ENCODE measurements at places on chromosomes 11 and 22. TPM values are rescaled to one million over a fixed set of nuclear protein-coding genes. Genes with fewer than 3 reads are reported as not detected.
A peak's percentile ranks its signal among the peaks of the same experiment; 100 is the strongest.

DNA sequence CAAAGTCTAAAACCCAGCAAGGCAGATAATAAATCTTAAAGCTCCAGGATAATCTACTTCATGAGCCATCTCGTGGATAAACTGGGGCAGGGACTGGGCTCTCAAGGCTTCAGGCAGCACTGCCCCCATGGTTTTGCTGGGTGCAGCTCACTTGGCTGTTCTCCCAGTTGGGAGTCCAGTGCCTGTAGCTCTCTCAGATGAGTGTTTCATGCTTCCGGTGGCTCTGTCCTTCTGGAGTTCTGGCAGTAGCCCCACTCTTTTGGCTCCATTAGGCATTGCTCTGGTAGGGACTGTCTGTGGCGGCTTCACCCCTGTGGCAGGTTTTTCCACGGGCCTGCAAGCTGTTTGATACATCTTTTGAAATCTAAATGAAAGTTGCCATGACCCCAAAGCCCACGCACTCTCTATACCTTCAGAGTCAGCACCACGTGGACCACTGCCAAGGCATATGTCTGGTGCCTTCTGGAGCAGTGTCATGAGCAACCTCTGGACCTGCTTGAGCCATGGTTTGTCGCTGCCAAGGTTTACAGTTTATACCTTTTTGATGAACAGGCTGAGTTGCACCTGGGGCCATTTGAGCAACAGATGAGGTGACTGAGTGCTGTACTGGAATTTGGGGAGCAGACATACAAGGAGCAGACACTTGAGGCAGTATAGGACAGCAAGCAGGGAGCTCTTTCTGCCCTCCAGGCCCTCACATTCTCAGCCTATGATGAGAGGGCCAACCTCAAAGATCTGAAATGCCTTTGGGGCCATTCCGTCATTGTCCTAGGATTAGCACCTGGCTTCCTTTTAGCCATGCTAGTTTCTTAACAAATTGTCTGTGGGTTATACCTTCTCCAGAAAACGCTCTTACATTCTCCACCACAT, 48.6 kb downstream of the MTNR1B start:
- H3K27ac ChIP-seq: no peak overlapping the region
- no peaks in the 10 kb centered on the region for H3K27me3 ChIP-seq
- H3K4me1 ChIP-seq: peaks cover 8% of the 10 kb centered on the region

DNA sequence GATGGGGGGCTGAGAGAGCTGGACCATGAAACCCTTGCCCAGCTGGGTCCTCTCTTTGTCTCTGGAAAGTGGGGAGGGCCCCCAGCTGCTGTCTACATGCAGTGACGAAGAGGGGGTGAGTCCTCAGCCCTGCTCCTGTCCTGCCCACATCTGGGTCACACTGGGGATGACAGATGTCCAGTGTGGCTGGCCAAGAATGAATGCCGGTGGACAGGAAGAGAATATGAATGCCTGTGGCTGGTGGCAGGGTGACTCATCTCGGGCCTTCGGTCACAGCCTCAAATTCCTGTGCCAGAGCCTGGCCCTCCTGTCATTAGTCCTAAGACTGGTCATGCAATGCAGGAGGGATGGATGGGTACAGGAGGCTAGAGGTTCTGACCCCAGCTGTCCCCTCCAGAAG, 2.2 kb upstream of the PNPLA3 start:
- peaks cover 13% of the 10 kb centered on the region for H3K27me3 ChIP-seq
- H3K36me3 ChIP-seq: no peaks in the 10 kb centered on the region
- H3K4me3 ChIP-seq: no peak overlapping the region
- no peak overlapping the region for H3K27ac ChIP-seq
- H3K4me1 ChIP-seq: peaks cover 44% of the 10 kb centered on the region
- no peak for DNase-seq

- no peaks in the 10 kb centered on the region for H3K36me3 ChIP-seq
- H3K4me3 ChIP-seq: no peak overlapping the region
- H3K27me3 ChIP-seq: no peaks in the 10 kb centered on the region
- no peak for DNase-seq
- H3K4me1 ChIP-seq: no peaks in the 10 kb centered on the region
Observed at GRCh38 chr22:41753984-41754383, 46.5 kb upstream of the CCDC134 start.

- H3K4me3 ChIP-seq: no peak overlapping the region
- H3K4me1 ChIP-seq: no peaks in the 10 kb centered on the region
- H3K27me3 ChIP-seq: no peaks in the 10 kb centered on the region
- DNase-seq: no peak
Observed at GRCh38 chr11:111088847-111089355, 156.6 kb upstream of the POU2AF2 start.

DEUP1 gene
- not detected for total RNA-seq

SLC22A25 gene
- not detected for total RNA-seq

MYRF gene
- total RNA-seq: 0.24 TPM

DNA sequence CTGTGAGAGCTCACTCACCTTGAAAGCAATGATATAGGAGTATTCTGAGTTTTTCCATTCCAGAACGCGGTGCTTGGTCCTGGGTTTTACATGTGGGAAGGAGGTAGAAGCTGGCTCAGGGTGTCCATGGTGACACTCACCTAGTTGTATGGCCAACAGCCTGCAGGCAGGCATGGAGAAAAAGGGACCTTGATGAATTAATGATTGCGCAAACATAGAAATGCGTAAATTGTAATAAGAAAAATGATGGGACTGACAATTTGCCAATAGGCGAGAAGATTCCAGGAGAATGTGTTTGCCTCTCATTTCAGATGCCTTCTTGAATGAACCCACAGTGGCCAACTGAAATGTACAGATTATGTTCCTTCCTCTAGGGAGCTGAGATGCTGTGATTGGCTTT, 53.4 kb upstream of the MYO18B start:
- H3K4me3 ChIP-seq: no peak overlapping the region
- H3K36me3 ChIP-seq: peaks cover 8% of the 10 kb centered on the region

- H3K36me3 ChIP-seq: no peaks in the 10 kb centered on the region
- no peak for DNase-seq
- no peak overlapping the region for H3K27ac ChIP-seq
- no peak overlapping the region for H3K4me3 ChIP-seq
- H3K4me1 ChIP-seq: no peaks in the 10 kb centered on the region
Observed at GRCh38 chr11:73579641-73580434, 18.1 kb downstream of the FAM168A start.

- DNase-seq: no peak
- H3K36me3 ChIP-seq: peaks cover 3% of the 10 kb centered on the region
Observed at GRCh38 chr11:65315866-65316226, 1.2 kb downstream of the CDC42EP2 start.

JHY gene
- 2.5 TPM for total RNA-seq

BIK gene
- total RNA-seq: 7.7 TPM

GRCh38 chr11:114122686-114123085, 63.2 kb downstream of the ZBTB16 start:
- H3K4me3 ChIP-seq: no peak overlapping the region
- peaks cover 41% of the 10 kb centered on the region for H3K36me3 ChIP-seq
- H3K27me3 ChIP-seq: no peaks in the 10 kb centered on the region
- H3K27ac ChIP-seq: no peak overlapping the region

- DNase-seq: no peak
- H3K4me3 ChIP-seq: no peak overlapping the region
- no peak overlapping the region for H3K27ac ChIP-seq
- H3K27me3 ChIP-seq: peaks cover 58% of the 10 kb centered on the region
- H3K4me1 ChIP-seq: peaks cover 19% of the 10 kb centered on the region
Observed at GRCh38 chr22:50608996-50609395, 8.4 kb downstream of the MAPK8IP2 start.

DNA sequence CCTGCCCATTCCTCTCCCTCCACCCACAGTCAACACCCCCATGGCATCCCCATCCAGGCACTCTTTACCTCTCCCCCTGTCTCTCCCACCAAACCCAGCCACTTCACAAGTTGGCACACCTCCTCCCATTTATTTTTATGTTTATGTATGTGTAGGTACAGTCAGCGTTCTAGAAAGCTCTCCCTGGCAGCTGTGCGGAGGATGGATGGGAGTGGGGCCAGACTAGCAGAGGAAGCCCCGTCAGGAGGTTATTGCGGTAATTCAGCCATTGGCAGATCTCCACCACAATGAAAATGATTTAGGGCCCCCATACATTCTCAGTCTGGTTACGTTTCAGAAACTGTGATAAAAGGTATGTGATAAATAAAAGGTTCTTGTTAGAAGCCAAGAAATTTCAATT, 51.3 kb downstream of the BTG4 start:
- no peaks in the 10 kb centered on the region for H3K36me3 ChIP-seq
- no peak overlapping the region for H3K4me3 ChIP-seq
- no peak overlapping the region for H3K27ac ChIP-seq
- peak; percentile 54 for DNase-seq
- H3K4me1 ChIP-seq: no peaks in the 10 kb centered on the region
- peaks cover 38% of the 10 kb centered on the region for H3K27me3 ChIP-seq

GRCh38 chr22:19643448-19644313, 70.6 kb upstream of the SEPTIN5 start:
- peak; percentile 4 for DNase-seq
- H3K4me3 ChIP-seq: no peak overlapping the region
- H3K36me3 ChIP-seq: no peaks in the 10 kb centered on the region
- no peak overlapping the region for H3K27ac ChIP-seq
- peaks cover 5% of the 10 kb centered on the region for H3K4me1 ChIP-seq
- H3K27me3 ChIP-seq: peaks cover 18% of the 10 kb centered on the region

ZDHHC13 gene
- total RNA-seq: 74.6 TPM

DNA sequence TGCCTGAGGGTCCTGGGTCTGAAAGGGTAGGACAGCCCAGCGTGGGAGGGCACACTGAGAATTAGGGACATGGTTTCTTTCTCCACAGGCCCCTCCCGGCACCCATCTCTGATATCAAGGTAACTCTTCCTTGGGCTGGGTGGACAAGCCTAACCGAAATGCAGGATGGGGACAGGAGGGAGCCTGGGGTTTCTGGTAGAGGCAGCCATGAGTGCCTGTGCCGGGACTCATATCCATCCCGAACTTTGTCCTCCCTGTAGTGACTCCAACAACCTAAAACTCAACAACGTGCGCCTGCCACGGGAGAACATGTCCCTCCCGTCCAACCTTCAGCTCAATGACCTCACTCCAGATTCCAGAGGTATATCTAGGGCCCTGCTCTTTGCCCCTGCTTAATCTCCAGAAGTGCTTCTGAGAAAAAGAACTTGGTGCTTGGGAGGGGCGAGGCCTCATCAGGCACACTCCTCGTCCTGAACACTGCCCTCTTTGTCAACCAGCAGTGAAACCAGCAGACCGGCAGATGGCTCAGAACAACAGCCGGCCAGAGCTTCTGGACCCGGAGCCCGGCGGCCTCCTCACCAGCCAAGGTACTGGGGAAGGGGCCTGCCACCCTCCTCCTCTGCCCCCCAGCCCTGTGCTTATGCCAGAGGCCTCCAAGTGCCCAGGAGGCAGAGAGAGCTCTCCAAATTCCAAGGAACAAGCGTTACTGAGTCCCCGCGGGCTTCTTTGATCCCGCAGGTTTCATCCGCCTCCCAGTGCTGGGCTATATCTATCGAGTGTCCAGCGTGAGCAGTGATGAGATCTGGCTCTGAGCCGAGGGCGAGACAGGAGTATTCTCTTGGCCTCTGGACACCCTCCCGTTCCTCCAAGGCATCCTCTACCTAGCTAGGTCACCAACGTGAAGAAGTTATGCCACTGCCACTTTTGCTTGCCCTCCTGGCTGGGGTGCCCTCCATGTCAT, 3.1 kb downstream of the TMEM25 start:
- H3K27ac ChIP-seq: no peak overlapping the region
- H3K4me3 ChIP-seq: no peak overlapping the region
- no peak for DNase-seq

DNA sequence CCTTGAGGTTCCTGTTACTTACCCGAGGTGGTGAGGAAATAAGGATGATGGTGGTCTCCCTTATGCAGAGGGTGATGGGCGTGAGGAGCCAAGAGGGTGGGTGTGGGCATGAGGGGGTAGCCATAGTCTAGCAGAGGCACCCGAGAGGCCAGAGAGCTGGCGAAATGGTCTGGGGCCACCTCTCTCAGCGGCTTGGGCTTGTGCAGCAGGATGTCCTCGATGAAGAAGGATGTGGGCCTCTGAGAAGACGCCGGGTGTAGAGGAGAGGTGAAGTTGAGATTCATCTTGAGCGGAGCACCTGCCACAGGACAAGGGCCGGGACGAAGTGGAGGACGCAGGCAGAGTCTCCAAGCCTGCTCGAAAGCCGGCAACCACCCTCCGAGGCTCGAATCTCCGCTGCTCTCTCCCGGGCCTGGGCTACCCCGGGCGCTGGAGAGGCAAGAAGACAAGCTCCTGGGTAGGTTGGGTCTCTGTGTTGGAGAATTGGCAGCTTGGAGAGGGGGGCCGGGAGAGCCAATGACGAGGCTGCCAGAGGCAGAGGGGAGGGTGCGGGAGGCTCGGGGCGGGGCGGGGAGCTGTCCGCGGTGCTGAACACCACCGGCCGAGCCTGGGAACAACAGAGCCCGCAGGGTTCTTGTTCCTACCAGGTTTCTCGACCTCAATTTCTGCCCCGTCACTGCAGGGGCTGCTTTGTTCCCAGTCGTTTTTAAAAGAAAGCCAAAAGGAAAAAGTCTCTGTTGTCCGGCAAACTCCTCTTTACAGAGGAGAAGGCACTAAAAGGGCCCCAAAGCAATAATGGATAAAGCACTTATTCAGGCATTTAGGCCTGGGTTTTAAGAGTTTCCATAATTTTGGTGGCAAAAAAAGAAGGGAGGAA, at the start of gene BSX:
TSS of gene BSX (minus strand) at position 447 of the 877 bp plus-strand sequence. CDS start at position 284, 163 bp downstream.
- no peak within 1 kb of the TSS for H3K27ac ChIP-seq
- DNase-seq: peak; percentile 63
- H3K4me1 ChIP-seq: peaks cover 33% of the 10 kb centered on the region
- H3K27me3 ChIP-seq: peaks cover 100% of the 10 kb centered on the region
- no peaks in the 10 kb centered on the region for H3K36me3 ChIP-seq

DNA sequence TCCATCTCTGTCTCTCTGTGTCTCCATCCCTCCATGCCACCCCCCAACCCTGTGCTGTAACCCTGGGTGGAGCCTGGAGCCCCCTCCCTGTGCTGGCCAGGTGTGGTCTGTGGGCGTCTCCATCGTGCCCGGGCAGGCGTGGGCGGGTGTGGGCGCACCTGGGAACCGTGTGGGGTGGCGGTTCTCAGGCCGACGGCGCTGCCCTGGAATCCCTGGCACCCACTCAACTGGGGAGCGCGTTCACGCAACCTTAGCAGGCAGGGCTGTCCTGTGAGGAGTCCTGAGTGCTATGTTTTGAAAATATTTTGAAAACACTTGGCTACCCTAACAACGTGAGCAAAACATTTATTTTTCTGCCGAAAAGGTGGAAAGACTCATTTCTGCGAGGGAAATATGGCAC, 4.7 kb downstream of the TNNT3 start:
- peaks cover 29% of the 10 kb centered on the region for H3K4me1 ChIP-seq
- H3K27me3 ChIP-seq: no peaks in the 10 kb centered on the region
- no peaks in the 10 kb centered on the region for H3K36me3 ChIP-seq
- no peak overlapping the region for H3K27ac ChIP-seq
- DNase-seq: peak; percentile 78

HTR3A gene
- 0.68 TPM for total RNA-seq

GRCh38 chr11:45347348-45348082, 61.4 kb upstream of the SYT13 start:
- peaks cover 25% of the 10 kb centered on the region for H3K27me3 ChIP-seq
- DNase-seq: no peak
- no peaks in the 10 kb centered on the region for H3K36me3 ChIP-seq

CCDC134 gene
- total RNA-seq: 18.7 TPM

- H3K27ac ChIP-seq: no peak overlapping the region
- H3K27me3 ChIP-seq: no peaks in the 10 kb centered on the region
- no peak for DNase-seq
- H3K36me3 ChIP-seq: no peaks in the 10 kb centered on the region
Observed at GRCh38 chr11:39960206-39960605, 1499.2 kb downstream of the LRRC4C start.
